ENCODE measurements at places on chromosomes 16 and 17.

DNA sequence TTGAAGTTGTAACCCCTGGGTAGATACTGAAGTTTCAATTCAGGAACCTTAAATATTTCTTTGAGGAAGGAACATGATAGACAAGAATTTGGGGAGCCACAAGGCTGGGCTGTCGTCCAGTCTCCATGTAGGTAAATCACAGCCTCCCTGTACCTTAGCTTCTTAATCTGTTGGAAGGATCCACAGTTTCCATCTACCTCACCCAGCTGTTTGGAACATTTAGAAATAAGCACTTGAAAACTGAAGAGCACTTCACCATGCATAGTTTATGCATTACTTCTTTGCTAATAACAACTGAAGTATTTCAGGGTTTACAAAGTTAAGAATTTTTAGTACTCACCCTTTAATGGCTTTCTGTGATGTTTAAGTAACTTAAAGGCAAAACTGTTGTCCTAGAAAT lies 17.2 kb downstream of the TXNDC11 start:
- DNase-seq, result no peak

DNA sequence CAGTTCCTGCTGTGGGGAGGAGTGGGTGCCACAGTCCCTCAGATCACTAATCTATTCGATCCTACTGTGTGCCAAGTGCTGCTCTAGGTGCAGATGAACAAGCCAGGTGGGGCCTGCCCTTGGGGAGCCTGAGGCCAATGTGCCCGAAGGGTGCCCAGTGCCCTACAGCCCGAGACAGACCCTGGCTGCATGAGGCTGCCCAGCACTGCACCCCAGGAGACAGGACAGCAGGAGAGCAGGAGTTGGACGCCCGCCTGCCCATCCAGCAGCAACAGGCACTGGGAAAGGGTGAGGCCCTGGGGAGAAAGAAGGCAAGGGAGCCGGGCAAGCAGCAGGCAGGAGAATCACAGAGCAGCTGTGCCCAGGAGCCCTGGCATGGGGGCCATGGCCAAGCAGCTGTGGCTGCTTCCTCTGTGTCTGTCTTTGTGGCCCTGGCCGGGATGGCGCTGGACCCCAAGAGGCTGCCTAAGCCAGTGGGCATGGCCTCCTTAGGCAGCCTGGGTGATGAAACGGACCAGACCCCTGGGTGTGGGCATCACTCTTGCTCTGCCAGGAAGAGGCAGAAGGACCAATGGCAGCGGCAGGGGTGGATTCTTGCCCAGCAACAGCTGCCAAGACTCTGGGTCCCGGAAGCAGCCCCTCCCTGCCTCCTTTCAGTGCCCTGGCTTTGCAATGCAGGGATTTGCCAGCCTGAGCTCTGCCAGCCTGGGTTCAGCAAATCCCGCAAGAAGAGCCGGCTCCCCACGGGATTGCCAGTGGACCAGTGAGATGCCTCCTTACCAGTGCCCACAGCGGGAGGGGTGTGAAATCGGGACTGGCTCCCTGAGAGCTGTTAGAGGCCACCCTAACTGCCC lies 179.6 kb upstream of the TNRC6C start:
- DNase-seq, result peak; percentile 49

DNA sequence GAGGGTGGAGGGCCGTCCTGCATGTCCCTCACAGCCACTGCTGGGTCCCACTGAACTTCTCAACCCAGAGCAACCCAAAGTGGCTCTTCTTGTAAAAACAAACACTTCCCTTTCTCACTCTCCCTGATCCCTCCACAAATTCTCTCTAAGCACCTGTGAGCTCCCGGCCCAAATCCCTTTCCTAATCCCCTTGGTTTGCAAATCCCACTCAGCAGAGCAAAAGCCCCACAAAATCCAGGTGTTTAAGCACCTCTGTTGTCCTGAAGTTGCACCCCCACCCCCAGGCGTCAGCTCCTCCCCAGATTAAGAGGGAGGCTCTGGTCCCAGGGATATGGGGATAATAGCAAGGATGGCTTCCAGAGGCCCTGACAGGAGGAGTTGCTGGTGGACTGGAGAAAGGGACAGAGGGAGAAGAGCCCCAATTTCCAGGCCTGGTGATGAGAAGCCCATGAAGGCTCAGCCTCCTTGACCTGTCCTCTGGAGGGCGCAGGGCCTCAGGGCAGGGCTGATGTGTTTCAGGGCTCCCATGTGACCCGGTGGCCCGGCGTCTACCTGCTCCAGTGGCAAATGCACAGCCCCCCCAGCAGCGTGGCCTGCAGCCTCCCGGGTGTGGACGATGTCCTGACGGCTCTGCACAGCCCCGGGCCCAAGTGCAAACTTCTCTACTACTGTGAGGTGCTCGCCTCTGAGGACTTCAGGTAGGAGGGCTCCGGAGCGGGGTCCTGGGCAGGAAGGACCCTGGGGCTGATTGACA lies 23.0 kb downstream of the NAGPA start:
- no peak for DNase-seq

- DNase-seq, result no peak
These were observed 34.2 kb upstream of the NOS2 start for GRCh38 chr17:27834571-27834970.

DNA sequence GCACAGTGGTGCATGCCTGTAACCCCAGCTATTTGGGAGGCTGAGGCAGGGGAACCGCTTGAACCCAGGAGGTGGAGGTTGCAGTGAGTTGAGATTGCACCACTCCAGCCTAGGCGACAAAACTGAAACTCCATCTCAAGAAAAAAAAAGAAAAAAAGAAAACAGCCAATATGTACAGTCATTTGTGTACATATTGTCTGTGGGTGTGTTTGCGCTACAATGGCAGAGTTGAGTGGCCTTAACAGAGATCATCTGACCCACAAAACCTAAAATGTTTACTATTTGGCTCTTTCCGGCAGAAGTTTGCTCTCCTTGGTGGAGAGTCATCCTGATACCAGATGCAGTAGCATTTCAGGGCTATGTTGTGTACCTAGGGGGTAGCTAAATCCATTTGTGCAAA lies 57.9 kb downstream of the ARSG start:
- no peak for DNase-seq

DNA sequence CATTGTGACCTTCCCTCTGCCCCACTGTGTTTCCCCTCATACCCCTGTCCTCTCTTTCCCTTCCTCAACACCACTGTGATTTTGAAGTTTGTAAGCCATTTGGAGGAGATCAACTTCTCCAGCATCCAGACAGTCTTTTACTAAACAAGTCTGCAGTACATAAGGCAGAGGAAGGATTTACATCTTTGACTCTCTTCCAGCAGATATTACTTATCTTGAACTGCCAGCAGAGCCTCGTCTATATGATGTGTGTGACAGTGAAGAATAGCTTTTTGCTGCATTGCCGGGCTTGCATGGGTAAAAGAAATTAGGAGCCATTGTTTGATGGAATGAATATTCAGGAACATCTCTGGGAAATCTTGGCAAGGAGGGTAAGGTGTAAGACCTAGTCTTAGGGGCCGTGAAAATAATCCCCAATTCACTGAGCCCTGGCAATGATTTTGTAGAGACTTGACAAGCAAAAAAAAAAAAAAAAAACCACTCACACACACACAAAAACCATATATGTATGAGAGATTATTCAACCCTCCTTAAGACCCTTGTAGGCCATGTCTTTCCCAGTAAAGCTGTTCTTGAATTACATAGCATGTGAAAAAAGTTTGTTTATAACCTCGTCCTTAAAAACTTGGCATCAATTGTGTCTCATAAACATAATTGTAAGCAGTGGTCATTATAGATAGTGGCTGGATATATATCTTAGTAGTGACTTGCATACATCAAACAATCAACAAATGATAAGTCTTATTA lies 903.9 kb downstream of the CDH11 start:
- DNase-seq, result no peak

DNA sequence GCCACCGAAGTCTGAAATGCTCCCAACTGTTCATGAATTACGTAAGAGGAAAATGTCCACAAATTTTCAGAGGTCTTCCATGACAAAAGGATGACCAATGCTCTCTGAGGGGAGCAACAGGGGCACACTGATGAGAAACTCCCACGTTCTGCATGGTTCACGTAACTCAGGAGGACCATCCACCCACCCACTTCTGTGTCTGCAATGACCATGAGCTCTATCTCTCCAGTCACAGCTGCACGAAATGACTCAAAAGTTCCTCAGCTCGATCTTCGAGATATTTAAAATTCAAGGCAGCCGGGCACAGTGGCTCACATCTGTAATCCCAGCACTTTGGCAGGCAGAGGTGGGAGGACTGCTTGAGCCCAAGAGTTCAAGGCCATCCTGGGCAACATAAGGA lies 15.8 kb downstream of the WDR45B start:
- DNase-seq, result no peak

DNA sequence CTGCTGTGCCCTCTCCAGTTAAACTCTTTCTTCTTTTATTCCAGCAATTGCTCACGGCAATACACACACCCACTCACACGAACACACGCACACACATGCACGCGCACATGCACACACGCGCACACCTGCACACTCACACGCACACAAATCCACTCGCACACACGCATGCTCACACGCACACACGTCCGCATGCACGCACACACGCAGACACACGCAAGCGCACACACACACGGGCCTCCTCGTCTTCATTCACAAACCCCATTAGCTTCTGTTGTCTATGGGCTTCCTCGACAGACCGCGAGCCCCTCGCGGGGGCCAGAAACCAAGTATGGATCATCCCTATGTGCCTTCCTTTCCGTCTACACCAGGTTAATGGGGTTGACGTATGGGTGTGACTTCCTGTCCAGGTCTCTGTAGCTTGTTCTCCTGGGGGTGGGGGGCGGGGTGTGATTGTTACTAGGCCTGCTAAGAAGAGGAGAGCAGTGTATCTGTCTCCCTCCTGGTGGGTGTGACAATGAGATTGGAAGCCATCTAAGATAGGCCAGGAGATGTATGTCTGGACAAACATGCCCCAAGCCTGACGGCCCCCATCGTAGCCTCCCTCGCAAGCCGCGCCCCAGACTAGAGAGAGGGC lies 670 bp upstream of the CTF1 start:
- DNase-seq, result no peak

- no peak for DNase-seq
These were observed 74.7 kb upstream of the RPH3AL start for GRCh38 chr17:427327-427726.

DNA sequence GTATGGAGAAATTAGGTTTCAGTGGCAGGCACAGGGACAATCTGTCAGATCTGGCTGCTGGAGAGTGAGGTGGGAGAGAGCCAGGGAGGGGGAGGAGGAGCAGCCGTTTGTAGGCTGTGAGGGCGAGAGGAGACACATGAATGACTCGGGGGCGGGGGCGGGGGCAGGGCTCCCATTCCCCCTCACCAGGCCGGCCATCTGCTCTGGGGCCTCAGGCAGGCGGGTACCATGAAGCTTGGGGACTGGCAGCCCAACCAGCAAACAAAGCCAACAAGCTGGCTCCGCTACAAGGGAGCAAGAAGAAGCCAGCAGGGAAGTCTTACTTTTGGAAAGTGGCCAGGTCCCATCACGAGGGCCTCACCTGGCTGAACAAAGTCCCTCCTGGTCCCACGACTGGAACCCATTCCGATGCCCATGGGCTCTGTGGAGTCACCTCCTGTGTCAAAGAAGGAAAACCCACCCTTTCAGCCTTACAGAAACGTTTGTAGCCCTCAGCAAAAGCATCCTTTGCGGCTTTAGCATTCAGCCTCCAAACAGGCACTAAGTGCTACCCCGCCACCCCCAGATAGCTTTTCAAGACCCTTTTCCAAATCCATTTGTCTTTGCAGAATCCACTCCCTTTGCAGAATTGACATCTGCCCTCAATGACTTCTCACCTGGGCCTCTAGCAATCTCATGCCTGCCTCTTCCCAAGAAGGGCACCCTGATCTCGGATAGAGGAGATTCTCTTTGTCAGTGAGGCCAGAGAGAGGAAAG lies 9.2 kb upstream of the SSTR2 start:
- no peak for DNase-seq

DNA sequence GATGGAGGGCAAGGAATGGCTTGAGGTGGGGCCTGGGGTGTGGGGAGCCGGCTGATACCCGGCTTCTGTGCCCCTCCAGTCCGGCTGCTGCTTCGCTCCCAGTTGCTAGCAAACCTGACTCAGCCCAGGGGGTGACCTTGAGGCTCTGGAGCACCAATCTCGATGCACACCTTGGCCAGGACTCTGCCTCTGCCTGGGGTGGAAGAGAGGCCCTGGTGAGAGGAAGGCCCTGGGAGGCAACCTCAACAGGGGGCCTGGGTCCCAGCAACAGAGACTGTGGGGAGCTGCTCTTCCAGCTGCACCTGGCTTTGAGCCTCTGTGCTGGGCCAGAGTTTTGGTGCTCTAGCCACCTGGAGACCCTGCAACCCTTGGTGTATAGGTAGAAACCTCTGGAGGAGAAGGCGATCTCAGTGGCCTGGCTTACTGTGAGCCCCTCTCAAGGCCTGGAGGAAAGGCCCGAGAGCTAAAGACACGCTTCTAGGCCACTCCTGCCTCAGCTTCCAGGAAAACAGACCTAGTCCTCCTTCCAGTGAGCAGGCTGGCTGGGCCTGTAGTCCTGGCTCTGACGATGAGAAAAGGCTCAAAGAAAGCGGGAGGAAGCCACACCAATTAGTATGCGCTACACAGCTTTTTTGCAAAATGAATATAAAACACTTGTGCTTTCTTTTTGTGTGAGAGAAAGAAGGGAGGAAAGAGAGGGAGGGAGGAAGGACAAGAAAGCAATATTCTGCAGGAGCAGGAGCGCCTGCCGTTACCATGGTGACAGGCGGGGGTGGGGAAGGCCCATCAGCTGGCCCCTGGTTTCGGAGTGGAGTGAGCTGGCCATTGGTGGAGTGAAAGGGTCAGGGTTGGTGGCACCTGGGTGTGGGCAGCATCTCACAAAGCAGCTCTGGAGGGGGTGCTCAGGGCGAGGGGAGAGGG lies 51.0 kb downstream of the VAC14 start:
- DNase-seq, result no peak

DNA sequence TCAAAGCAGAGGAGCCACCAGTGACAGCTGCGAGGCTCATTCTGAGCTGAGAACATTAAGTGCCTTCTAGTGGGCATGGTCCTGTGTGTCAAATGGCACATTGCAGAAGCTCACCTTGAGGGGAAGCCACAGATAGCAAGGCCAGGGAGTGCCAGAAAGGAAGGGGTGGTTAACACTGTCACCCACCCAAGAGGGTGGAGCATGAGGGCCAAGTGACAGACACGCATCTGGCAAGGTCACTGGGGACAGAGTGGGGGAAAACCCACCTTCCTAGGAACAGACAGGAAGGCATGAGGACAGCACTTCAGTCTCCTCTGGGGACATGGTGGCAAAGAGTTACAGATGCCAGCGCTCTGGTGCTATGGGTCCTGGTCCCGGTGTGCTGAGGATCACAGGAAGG lies 22.1 kb downstream of the NUBP1 start:
- no peak for DNase-seq

- peak; percentile 63 for DNase-seq
These were observed 6.1 kb upstream of the RNF157 start for GRCh38 chr17:76246080-76247066.

DNA sequence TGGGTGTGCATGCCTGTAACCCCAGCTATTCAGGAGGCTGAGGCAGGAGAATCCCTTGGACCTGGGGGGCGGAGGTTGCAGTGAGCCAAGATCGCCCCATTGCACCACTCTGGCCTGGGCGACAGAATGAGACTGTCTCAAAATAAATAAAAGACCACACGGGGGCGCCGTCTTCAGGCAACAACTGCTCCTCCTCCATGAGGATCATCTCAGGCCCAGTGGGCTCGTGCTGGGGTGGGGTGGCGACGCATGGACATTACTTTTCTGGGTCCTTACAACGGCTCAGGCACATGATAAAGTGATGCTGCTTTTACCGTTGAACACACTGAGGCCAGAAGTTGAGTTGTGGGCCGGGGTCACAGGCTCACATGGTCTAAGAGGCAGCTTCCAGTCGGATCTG lies 56.2 kb downstream of the PRMT7 start:
- DNase-seq, result peak; percentile 39

- DNase-seq, result no peak
These were observed 674 bp downstream of the ZNF688 start for GRCh38 chr16:30570636-30571444.
